ENCODE measurements at places on chromosomes 4 and X.

- DNase-seq: peak; percentile 30
These were observed 269.3 kb upstream of the AGTR2 start for GRCh38 chrX:115901241-115901640.

DNA sequence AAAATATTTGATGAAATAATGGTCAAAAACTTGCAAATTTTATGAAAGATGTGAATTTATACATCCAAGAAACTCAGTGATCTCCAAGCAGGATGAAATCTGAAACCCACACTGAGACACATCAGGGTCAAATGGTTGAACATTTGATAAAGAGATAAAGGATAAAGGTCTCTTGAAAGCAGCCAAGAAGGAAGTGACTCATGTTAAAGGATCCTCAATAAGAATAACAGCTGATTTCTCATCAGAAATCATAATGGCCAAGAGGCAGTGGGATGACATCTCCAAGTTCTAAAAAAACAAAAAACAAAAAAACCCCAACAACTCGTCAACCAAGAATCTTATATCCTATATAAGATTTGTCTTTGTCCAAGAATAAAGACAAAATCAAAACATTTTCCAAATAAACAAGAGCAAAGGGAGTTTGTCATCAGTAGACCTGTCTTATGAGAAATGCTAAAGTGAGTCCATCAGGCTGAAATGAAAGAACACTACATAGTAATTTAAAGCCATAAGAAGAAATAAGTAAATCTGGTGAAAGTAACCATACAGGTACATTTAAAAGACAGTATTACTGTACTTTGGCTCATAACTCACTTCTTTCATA, 121.7 kb downstream of the PDS5A start:
- DNase-seq: no peak

DNA sequence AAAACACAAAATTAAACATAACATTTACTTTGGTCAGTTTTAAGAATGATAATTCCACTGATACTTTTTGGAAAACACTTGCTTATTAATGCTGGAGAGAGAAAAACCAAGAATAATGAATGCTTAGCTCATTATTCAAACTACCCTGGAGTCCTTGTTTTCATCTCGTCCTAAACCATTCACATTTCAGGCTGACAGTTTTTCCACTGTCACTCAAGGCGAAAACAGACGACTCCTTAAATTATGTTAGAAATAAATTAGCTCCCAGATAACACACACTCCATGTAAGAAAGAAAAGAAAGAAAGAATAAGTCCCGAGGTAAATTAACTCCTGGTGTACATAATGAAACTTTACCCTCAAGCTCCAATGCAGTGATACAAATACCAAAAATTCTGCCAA, 33.5 kb downstream of the TLR10 start:
- no peak for DNase-seq

DNA sequence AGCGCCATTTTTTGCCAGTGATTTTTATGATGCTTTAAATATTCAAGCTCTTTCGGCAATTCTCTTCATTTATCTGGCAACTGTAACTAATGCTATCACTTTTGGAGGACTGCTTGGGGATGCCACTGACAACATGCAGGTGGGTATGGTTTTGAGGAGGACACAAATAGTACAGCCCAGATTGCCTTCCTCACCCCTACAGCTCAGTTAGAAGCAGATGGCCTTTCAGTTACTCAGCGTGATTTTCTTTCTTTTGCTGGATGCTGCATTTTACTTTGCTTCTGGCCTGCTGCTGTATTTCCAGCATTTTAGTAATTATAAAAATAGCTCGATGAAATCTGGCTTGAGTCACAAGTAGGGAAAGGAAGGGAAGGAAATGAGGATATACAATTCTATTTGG, 114.7 kb downstream of the SLC4A4 start:
- DNase-seq: no peak

DNA sequence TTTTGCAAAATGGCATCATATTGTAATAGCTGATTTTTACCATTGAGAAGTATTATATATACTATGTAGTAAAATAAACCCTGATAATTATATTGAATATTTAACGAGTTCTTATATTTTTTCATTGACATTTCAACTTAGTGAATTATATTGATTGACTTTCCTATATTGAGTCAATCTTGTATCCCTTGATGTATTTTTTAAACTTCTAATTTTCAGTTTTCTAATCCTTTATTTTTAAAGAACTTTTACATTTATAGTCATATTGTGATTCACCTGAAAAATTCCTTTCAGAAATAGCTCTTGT, 54.4 kb downstream of the CXCL1 start:
- DNase-seq: no peak

DNA sequence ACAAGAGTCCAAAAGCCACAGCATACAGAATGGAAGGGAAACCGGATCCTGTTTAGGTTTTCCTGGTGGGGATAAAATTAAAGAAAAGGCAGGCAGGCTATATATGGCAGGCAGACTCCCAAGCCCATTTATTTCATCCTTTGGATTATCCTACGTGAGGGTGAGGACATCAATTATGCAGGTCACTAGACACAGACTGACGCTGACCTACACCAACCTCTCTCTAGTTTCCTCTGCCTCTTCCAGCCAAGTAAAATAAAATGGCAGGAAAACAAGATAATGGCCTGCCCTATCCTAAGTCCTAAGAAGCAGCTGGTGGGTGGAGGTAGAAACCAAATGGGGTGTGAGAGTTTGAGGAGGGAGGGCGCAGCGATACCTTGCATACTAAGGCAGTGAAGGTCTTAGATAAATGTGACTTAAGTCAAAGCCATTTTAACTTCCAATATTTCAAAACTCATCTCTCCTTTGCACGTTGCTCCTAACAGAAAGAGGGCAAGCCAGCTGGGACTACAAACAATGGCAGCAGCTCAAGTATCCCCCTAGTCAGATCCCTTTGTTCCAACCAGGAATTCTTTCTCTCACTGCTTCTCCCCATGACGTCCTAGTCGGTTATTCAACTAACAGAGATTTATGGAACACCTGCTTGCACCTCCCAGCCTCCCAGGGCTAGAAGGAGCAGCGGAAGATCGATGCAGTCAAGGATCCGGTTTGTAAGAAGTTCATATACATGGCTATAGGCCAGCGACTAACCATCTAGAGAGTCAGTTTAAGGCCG, 72.8 kb downstream of the IRF2 start:
- DNase-seq: peak; percentile 58

- no peak for DNase-seq
These were observed 22.7 kb upstream of the GAB1 start for GRCh38 chr4:143313996-143314395.

DNA sequence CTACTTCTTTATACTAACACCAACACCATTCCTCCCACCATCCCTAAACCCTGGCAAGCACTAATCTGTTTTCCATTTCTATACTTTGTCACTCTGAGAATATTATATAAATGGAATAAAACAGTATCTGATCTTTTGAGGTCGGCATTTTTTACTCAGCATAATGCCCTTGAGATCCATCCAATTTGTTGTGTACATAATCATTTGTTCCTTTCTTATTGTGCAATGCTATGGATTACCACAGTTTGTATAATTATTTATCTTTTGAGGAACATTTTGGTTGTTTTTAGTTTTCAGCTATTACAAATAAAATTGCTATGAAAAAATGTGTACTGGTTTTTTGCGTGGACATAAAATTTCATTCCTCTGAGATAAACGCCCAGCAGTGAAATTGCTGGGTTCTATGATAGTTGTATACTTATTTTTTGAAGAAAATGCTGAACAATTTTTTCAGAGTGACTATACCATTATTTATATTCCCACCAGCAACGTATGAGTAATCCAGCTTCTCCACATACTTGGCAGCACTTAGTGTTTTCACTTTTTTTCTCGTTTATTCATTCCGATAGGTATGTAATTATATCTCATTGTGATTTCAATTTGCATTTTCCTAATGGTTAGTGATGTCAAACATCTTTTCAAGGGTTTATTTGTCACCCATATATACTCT, 154.3 kb upstream of the DCAF8L1 start:
- DNase-seq: no peak

DNA sequence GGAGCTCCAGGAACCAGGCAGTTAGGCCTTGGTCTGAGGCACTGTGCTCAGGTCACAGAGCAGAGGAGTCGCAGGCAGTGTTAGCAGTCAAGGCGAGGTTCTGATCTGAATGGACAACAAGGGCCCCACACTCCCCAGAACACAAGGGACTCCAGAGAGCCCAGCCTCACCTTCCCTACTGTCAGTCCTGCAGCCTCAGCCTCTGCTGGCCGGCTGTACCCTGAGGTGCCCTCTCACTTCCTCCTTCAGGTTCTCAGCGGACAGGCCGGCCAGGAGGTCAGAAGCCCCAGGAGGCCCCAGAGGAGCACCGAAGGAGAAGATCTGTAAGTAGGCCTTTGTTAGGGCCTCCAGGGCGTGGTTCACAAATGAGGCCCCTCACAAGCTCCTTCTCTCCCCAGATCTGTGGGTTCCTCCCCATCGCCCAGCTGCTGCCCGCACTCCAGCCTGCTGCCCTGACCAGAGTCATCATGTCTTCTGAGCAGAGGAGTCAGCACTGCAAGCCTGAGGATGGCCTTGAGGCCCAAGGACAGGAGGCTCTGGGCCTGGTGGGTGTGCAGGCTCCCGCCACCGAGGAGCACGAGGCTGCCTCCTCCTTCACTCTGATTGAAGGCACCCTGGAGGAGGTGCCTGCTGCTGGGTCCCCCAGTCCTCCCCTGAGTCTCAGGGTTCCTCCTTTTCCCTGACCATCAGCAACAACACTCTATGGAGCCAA, 26.2 kb downstream of the MAGEA9 start:
- DNase-seq: no peak

GRCh38 chr4:27305246-27305645, 444.6 kb downstream of the STIM2 start:
- DNase-seq: no peak

DNA sequence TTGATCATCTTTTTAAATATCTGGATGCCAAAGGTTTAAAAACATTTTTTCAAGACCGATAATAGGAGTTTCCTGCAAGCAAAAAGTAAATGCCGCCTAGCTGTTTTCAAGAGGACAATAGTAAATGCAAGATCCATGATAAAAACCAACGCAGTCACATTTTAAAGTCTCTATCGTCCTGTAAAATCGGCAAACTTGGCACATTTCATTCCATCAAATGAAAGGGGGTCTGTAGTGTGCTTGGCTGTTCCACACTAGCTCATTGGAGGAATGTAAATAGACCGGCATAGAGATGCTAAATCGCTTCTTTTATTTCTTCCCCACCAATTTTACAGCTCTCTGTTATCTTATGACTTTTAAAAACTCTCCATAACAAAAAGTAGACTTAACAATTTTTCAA, 202.2 kb downstream of the NLGN4X start:
- no peak for DNase-seq

DNA sequence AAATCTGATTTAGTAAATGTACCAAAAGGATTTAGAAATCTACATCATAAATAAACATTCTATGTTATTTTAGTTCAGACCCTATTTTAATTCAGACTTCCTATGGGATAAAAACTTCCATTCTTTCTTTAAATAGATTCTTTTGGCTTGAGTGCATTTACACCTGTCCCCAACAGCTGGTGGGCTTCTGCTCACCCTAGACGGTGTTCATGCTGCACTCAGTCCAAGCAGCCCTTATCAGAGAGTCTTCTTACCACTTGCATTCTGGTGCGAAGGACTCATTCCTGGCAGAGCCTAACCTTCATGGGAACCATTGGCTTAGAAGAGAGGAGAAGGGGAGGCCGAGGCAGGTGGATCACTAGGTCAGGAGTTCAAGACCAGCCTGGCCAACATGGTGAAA, 57.3 kb downstream of the NPNT start:
- DNase-seq: no peak

GRCh38 chr4:83772685-83773084, 236.8 kb downstream of the GPAT3 start:
- no peak for DNase-seq

GRCh38 chr4:47646372-47646771, 161.3 kb downstream of the ATP10D start:
- DNase-seq: no peak

DNA sequence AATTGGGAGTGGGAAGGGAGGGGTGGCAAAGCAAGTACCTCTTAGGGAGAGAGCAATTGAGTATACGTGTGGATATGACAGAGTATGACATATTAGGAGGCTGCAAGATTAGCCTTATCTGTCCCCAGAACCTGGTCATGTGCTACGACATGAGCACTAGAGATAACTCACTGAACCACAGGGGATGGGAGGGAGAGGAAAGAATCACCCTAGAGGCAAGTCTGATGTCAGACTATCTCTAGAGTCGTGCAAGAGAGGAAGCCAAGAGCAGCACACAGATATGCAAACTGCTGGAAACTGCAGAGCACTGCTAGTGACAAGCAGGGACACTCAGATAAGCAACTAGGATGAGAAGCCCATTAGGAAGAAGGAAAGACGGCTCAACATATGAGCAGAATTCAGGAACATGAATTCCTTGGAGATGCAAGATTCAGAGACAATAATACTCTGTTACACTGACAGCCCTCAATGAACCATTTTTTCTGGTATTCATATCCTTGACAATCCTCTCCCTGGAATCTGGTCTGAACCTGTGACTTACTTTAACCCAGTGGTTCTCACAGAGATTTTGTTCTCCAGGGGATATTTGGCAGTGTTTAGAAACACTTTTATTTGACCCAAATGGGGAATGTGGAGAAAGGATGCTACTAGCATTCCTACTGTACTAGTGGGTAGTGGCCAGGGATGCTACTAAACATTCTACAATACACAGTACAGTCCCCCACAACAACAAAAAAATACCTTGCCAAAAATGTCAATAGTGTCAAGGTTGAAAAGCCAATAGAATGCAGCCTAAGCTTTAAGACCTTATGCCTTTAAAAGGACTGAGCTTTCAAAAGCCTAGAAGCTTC, 84.0 kb upstream of the BMP2K start:
- no peak for DNase-seq

DNA sequence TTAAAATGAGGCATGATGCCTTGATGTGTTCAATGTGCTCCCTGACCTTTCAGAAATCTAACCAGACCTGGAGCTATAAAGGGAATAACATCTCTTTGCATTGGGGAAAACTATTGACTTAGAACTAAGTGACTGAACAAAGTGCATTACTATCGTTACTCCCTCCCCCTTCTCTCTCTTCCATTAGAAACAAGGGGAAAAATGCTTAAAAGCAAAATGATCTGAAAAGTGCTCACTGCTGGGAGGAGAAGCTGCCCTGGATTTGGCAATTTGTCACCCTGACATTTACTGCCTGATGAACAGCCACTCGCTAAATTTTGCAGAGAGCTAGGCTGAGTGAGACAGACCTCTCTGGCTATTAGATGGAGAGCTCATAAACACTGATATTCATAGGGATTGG, 48.6 kb upstream of the PARM1 start:
- no peak for DNase-seq

Measured in H9 (cell line).